ENCODE measurements at places on chromosomes 5 and 9.

DNA sequence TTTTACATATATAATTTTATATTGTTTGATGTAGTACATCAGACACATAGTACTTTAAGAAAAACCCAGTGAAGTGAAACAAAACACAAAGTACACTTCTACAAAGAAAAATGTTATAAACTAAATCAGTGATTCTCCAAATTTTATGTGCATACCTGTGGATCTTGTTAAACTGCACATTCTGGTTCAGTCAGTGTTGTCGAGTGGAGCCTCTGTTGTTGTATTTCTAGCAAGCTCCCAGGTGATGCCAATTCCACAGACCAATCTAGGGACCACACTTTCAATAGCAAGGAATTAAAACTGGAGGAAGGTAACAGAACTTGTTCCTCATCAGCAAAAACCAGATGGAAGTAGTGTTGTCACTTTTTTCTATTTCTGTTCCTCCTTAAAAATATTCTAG lies 183.8 kb upstream of the CD180 start:
- no peak for DNase-seq

GRCh38 chr5:38892363-38892762 lies 46.6 kb downstream of the OSMR start:
- no peak for DNase-seq

DNA sequence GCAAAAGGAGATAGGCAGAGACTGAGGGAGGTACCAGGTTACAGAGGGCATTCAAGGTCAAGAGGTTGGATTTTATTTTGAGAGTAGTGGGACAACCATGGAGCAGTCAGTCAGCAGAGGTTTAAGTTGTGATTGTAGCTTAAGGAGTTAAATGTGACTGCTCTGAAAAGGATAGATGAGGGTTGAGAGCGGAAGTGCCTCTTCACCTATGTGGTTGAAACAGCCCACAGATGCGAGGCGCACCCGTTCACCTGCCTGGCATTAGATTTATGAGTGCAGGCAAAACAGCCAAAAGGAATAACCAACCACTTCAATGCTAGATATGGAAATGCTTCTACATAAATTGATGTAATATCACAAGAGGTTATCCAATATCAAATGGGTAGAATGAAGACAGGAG lies 8.4 kb downstream of the ZNF474 start:
- no peak for DNase-seq

DNA sequence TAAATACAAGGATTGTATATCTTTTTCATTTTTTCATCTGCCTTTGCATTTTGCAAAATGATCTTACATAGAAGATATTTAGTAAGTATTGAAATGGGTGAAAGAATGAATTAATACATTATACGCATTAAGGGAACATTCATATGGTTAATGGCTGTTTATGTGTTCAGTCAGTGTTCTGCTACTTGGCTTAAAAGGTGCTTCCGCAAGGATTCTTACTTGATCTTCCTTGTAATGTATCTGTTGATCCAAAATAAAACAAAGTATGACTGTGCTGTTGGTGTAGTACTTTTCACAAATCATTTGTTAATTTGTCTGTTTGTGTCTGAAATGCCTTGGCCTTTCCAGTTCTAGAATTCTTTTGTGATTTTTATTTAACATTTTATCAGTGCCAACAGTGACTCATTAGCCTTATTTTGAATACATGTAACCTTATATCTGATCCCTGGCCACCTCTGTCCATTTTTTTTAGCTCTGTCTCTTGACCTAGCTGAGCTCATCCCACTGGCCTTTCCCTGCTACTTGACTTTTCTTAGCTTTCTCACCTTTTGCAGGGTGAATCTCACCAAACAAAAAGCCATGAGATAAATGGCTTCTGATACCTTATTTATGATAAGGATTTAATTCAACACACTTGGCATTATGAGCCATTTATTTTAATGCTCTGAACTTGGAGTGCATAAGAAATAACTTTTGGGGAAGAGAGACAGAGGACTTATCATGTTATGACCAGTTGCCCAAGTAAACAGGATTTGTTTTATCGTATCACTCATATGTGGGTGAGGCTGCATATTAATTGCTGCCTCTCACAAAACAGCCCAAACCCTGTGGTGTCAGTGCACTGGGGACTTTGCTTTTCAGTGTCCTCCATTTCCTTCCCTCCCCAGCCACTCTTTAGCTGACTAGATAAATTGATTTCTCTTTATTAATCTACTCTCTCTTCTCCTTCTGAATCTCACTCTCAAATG lies 340.3 kb downstream of the KDM4C start:
- no peak for DNase-seq

GRCh38 chr5:173868096-173868880 lies 19.9 kb upstream of the CPEB4 start:
- DNase-seq = no peak

DNA sequence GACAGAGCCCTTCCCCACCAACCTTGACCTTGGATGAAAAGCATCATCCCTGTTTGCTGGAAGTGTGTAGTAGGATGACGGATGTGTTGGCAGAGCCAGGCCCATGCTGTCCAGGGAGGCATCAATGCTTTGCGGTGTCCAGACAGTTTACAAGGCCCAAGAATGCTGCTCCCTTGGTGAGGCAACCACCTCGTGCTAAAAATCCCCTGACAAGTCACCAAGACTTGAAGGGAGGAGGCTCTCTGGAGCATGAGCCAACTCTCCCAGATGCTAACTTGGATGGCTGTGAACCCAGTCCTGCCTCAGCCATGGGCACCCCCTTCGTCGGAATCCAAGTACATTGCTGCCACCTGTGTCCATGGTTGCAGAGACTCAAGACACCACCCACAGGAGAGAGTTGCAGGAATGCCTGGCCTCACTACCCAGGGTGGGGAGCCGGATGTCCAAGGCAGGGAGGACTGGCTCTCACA lies 9.5 kb upstream of the NKD2 start:
- DNase-seq = no peak

DNA sequence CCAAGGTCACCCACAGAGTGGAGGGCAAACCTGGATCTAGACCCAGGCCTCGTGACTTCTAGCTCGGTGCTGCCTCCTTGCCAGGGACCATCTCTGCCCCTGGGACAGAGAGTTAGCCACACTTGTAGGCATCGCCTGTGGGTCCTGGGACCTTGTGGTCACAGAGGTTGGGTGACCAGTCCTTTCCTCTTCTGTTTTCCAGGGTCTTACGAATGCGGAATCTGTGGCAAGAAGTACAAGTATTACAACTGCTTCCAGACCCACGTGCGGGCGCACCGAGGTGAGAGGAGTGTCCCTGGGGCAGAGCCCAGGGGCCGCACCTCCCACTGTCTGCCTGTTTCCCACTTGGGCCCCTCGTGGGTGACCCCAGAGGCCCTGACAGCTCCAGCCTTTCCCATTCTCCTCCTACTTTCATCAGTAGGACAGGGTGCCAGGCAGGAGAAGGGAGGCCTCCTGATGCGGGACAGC lies 76.3 kb downstream of the AMBP start:
- DNase-seq = no peak

GRCh38 chr5:29239606-29240005 lies 1953.9 kb upstream of the CDH6 start:
- no peak for DNase-seq

- no peak for DNase-seq
Observed at GRCh38 chr5:165574100-165574499, 2068.7 kb downstream of the MAT2B start.

DNA sequence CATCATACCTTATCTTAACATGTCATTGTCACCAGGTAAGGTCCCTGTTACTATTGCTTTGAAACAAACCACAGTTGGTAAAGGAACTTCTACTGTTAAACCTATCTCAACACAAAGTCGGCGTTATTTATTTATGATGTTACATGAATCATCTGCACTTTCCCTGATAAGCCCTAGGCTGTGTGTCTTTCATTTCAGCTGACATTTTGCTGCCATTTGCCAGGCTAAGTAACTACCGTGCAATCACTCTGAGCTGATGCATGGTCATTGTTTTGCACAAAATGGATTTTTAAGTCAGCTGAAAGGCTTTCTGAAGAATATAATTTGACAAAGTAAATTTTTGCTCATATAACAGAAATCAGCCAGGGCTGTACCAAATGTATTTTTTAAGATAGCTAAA lies 546.5 kb downstream of the ZNF608 start:
- DNase-seq = no peak

- DNase-seq = no peak
Observed at GRCh38 chr5:111859031-111859430, 102.0 kb upstream of the NREP start.

GRCh38 chr5:119031011-119031886 lies 39.6 kb upstream of the DMXL1 start:
- no peak for DNase-seq

- no peak for DNase-seq
Observed at GRCh38 chr5:88944751-88945531, 62.0 kb upstream of the MEF2C start.

- no peak for DNase-seq
Observed at GRCh38 chr9:136193891-136194279, 11.0 kb downstream of the LHX3 start.

- DNase-seq = no peak
Observed at GRCh38 chr9:137490532-137491186, 31.5 kb upstream of the NSMF start.

GRCh38 chr5:170611449-170612090 lies 107.8 kb downstream of the KCNIP1 start:
- DNase-seq = no peak

GRCh38 chr9:34465468-34465867 lies 6.9 kb downstream of the DNAI1 start:
- DNase-seq = no peak

DNA sequence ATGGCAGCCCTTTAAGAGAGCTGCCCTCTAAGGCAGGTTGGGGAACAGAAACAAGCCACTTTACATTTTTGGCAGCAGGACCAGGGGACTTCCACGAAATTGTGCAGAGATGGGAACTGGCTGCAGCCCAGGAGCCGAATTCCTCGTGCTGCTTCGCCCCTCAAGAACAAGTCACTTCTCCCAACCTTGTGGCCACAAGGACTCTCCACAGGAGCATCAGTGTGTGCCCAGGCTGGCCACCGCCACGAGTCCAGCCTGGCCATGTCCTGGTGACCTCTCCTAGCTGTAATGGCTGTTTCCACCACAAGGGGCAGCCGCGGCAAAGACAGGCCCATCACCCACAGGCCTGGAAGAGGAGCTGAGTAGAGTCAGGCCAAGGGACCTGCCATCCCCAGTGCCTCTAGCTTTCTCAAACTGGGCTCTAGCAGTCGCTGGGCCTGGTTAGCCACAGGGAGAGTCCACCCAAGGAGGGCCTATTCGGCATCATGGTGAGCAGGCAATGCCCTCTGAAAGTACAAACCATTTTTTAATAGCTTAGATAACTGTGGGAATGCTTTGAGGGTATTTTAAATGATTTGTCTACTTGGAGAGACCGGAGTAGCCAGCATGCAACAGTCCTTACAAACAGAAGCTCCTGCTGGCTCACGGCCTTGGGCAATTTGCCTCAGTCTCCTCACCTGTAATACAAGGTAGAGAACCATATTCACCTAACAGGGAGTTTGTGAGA lies 129.0 kb downstream of the COL23A1 start:
- DNase-seq = peak; percentile 6

DNA sequence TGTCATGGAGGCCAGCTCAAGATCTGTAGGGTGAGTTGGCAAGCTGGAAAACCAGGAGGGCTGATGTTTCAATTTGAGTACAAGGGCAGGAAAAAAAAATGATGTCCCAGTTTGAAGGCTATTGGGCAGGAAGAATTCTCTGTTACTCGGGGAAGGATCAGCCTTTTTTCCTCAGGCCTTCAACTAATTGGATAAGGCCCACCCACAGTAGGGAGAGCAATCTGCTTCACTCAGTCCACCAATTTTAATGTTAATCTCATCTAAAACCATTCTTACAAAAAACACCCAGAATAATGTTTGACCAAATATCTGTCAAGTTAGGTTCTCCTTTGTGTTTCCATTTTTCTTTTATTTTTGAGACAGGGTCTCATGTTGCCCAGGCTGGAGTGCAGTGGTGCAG lies 382.4 kb downstream of the ARRDC3 start:
- no peak for DNase-seq

- peak; percentile 69 for DNase-seq
Observed at GRCh38 chr9:92133949-92134604, 18.9 kb upstream of the SPTLC1 start.

DNA sequence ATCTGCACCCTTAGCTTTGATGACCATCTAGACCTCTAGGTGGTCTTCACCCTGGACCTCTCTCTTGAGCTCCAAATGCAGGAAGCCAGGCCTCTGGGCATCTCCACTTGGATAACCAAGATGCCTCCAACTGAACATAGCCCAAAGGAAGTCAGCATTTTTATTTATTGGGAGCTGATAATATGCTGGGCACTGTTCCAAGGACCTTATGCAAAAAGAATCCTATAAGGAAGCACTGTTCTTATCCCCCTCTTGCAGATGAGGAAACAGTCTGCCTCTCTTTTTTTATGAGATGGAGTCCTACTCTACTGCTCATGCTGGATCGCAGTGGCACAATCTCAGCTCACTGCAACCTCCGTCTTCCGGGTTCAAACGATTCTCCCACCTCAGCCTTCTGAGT lies 219.9 kb downstream of the CDK5RAP2 start:
- no peak for DNase-seq

DNA sequence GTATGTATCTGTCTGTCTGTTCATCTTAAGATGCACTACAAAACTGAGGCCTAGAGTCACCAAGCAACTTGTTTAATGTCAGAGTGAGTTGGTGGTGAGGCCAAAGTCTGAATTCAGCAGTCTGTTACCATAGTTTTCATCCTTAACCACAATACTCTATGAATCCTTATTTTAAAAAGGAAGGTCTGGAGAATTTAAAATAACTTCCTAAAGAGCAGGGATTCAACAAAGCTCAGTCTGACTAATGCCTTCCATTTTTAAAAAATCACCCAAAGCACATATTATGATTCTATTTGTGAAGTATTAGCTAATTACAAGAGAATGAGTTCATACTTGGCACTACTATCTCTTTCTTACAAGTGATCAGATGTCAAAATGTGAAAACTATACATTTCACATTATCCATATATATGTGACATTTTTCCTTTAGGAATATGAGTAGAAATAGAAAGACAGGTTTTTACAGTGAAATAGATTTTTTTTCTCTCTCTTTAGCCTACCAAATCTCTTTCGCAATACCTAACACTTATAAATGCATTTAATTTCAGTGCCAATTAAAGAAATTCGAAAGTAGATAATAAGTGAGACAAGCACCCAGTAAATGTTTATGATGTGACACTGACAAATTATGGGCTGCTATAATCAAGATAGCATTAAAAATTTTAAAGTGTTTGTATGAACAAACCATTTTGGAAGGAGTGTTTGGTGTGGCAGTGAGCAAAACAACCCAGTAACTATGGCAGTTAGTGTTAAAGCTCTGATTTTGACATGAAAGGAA lies 102.3 kb upstream of the CDKN2B start:
- no peak for DNase-seq

GRCh38 chr5:137731176-137731575 lies 4.7 kb downstream of the KLHL3 start:
- no peak for DNase-seq

DNA sequence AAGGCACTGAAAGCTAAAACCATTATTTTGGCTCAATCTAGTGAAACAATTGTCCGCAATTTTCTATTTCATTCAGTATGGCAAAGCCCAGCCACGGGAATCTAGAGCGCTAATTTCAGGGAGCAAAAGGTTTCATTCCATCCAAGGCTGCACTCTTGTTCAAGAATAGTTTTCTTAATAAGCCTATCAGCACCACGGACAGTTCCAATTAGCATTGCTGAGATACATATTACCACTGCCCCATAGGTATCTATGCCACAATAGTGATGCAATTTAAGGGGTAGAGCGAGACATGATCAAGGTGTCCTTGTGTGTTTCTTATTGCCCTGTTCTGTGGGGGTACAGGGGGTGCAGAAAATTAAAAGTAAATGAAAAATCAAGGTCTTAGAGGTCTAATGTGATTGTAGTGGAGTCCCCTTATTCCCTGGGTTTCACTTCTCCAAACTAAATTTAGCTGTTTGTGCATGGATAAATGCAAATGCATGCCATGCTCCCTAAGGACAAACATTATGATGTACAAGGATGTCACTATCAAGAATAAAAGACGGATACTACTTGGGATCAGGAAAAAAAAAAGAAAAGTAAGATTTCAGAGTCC lies 45.5 kb downstream of the SPOCK1 start:
- no peak for DNase-seq
